ENCODE measurements at places on chromosomes 1 and 21.

GRCh38 chr21:15036189-15036588 is 28.6 kb downstream of the NRIP1 start:
- DNase-seq = no peak

DNA sequence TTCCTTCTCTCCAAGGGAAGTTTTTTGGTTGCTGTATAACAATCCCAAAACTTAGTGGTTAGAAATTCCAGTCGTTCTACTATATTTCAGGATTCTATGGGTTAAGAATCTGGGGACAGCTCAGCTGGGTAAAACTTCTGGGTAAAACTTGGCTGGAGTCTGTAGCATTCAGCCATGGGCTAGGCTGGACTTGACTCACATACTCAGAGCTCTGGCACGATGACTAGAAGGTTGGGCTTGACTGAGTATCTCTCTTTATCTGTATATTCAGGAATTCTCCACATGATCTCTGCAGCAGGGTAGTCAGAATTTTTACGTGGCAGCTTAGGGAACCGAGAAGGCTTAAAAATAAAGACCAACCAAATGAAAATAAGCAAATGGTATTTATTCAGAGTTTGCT is 28.2 kb upstream of the HRNR start:
- no peak for DNase-seq

GRCh38 chr21:42057851-42058437 is 13.2 kb upstream of the UMODL1 start:
- no peak for DNase-seq

GRCh38 chr21:42097860-42098454 is 26.8 kb downstream of the UMODL1 start:
- no peak for DNase-seq

DNA sequence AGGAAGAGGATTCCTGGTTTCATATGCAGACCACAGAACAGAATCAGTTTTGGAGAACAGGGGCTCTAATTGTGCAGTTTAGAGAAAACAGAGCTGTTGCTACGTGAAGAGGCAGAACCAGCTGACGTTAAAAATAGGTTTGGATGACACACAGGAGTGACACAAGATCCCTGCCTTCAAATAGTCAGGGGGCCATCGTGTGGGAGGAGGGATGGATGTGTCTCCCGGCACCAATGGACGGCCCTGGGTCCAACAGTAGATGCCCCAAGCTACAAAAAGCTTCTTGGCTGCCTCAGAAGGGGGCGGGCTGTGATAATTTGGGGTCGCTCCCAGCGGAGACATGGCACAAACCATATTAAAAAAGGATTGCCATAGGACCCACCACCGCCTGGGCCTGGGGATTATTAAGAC is 87.8 kb downstream of the MRPL37 start:
- no peak for DNase-seq

DNA sequence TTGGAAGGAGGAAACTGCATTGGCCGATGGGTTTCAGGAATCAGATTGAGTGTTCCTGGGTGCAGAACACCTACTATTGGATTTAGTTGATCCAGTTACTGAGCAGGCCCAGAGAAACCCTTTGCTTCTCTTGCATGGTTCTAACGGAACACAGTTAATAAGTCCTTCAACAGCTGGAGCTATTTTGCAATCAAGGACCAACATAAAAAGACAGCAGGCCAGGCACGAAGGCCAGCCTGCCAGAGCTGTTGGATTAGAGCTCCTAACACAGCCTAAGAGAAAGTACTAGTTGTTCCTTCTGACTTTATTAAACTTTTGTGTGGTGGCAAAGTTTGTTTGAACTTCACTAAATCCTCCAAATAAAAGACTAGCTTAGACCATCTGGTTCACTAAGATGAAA is 148.0 kb upstream of the LMO4 start:
- no peak for DNase-seq

DNA sequence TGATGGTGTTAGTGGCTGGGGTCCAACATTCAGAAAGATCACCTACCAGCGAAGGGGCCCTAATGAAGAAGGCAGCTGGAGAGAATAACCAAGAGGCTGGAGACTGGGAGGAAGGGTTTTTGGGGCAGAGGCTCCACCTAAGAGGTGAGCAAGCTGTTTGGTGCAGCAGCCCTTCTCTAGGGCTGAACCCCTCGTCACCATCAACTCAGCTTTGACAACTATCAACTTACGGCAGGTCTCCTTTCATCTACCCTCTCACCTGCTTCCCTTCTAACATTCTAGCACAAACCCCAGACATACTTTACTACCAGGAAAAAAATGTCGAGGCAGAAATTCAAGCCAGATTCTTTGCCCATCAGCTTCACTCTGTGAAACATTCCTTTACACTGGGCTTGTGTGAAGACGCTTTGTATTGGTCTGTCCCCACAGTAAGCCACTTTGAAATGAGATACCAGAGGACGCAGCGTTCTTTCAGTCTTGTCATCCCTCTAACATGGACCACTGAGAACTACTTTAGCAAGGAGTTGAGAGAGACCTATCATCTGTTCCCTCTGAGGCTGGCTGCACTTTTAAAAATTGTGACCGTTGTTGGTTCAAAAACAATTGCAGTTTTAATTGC is 84.6 kb downstream of the RAVER2 start:
- DNase-seq = no peak

- no peak for DNase-seq
Observed at GRCh38 chr1:64162804-64163203, 40.6 kb upstream of the UBE2U start.

DNA sequence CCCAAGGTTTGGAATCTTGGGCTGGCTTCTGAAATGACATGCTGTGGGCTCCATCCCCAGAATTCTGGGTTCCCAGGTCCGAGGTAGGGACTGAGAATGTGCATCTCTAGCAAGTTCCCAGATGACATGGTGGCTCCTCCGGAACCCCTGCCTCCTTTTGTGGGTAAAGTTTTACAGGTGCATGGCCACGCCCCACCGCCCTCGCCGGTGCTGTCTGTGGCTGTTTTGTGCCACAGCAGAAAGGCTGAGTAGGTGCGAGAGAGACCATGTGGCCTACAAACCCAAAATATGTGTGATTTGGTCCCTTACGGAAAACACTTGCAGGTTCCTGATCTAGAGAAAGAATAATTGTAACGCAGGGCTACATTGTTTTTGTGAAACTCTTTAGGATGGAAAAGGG is 30.9 kb downstream of the SKI start:
- peak; percentile 31 for DNase-seq

- DNase-seq = no peak
Observed at GRCh38 chr1:83500987-83501591, 497.8 kb downstream of the TTLL7 start.
